ENCODE measurements at places on chromosomes 7 and 10. TPM values are rescaled to one million over a fixed set of nuclear protein-coding genes. Genes with fewer than 3 reads are reported as not detected.

DNA sequence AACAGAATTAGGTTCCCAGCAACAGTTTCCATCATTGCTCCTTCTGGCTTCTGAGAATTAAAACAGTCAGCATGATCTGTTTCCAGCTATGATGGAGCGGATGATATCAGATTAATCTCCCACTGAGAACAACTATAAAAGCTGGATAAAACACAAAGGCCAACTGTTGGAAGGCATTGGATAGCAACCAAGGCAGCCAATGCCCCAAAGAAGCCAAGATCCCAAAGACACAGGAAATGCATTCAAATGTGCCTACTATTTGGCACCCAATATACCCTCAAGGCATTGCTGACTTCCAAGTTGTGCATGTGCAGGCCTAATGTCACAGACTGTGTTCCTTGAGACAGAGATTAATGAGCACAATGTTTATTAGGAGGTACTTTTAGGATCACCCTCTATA, 259.3 kb downstream of the ARHGAP12 start:
- DNase-seq = peak; percentile 23

Gene ATE1
- total RNA-seq = 56.3 TPM

Gene ELN
- total RNA-seq = 11.0 TPM

Gene CDH23
- total RNA-seq = 3.3 TPM

Gene AMZ1
- 1.6 TPM for total RNA-seq

DNA sequence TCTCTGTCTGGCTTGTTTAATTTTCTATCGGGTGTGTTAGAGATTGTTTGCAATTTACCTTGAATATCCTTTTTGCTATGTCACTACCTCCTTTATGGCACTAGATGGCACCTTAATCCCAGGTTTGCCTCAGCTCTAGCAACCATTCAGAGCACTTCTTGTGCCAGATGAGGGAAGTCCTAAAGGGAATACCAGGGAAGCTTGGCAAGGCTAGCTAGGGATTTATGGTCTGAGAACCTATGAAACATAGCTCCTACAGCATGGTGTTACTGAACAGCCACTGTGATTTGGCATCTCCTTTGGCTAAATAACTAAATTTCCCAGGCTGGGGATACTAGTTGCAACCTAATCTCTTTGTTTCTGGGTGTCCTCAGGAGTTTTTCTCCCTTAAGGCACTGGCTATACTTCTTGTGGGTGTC, 69.0 kb upstream of the VOPP1 start:
- peak; percentile 50 for DNase-seq

Gene TMEM225B
- total RNA-seq = not detected

GRCh38 chr7:3579638-3580219, 278.7 kb downstream of the SDK1 start:
- no peak for DNase-seq

Gene NCF1
- under 0.01 TPM for total RNA-seq

DNA sequence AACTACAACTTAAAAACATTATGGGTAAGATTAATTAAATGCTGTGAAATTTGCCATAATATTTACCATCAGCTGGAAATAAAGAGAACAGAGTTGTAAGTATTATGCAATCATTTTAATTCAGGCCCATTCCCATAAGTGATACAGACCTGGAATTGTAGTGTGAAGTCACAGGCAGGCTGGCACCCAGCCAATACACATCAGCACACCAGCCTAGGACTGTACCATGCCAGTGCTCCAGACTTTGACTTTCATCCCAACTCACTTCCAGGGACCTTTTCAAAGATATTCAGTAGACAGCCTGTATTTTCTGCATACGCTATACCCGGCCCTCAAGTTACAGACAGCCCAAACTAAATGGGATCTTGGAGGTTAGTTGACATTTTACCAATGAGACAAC, 143.3 kb downstream of the TES start:
- no peak for DNase-seq

DNA sequence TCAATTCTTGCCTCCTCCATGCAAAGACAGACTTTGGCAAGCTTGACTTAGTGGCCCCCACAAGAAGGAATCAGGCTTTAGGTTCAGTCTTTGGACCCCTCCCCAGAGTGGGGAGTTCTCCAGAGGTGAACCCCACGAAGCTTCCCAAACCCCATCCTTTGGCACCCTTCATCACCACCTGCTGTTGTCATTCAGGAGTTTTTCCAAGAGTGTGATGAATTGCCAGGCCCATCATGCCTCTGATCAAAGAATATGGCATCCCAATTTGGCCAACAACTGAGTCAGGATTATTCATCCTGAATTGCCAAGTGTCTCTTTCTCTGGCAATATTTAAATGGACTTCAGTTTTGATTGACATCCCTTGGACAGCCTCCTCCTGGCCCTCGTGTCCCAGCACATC, 404.7 kb upstream of the MKI67 start:
- DNase-seq = no peak

DNA sequence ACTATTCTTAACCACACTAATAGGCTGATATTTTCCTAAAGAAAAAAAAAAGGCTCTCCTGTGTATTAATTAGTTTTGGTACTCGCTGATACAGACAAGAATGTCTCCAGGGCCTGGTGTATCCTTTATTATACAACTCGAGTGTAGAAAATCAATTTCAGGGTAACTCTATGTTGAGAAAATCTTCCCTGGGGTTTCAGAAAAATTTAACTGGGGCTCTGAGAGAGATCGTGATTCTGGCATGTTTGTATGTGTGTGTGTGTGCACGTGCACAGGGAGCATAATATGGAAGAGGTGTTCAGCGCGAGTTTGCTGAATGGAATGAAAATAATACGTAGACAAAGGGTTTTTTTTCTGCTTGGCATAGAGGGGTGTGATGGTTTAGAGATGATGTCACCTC, 496.8 kb downstream of the GPAM start:
- no peak for DNase-seq

DNA sequence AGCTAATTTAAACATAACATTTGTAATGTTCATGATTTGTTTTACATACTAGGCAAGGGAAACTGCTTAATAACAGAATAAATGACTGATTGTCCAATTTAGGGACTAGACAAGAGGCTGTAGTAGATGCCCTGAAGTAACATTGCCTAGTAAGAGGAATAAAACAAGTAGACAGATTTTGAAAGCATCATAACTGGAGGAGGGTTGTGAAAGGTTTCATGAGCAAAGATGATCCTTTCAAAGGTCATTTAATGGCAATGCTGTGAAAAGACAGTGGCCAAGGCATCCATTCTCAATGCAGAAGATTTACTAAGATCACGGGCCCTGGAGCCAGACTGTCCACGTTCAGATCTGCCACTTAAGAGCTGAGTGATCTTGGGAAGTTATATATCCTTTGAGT, 44.8 kb upstream of the HHEX start:
- DNase-seq = no peak

DNA sequence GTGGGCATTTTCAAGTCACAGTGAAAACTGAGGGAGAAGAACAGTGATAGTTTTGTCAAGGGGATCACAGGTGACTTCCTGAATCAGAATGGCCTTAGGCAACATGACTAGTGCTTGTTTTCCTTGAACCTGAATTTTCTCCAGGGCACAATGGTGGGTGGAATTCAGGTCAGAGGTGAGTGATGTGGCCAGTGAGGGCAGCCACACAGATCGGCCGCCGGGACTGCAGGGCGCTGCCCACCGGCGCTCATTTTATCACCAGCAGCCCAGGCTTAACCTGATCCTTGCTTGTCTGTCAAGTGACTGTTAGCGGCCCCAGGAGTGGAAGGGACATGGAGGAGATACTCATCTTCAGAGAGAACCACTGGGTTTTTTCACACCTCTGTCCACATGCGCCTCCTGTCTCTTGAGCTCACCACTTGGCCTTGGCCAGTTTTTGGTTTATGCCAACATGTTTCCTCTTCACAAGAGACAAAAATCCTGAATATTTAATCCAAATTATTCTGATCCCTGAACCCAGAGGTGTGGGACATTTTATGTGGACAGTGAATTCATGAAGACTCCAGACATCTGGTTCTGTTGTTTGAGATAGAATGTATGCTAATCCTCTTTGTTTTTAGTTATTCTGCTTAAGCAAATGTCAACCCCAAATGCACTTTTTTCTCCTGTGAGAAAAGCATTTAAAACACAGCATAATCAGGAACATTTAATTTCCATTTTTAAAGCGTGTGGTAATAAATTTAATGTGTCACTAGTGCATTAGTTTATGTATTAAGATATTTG, 108.7 kb downstream of the DOCK1 start:
- DNase-seq = no peak

DNA sequence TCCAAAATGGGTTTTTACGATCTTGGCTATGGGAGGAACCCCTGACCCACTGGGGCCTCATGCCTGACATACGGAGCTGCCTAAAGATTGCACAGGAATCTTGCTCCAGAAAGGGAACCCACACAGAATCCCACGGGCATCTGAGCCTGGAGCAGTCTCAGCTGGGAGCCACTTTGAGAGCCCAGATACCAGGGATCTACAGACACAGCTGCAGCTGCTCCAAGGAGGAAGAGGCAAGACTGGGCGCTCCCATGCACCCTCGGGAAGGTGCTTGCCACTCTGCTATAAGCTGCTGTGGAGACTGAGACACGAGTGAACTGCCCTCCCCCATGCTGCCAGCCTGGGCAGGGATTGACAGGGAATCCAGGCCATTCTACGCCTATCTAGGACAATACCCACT, 202.5 kb downstream of the REEP3 start:
- DNase-seq = no peak

Gene TCAF2
- under 0.01 TPM for total RNA-seq

GRCh38 chr7:48011323-48011722, 17.6 kb downstream of the SUN3 start:
- DNase-seq = no peak

Gene ZWINT
- 5.7 TPM for total RNA-seq

DNA sequence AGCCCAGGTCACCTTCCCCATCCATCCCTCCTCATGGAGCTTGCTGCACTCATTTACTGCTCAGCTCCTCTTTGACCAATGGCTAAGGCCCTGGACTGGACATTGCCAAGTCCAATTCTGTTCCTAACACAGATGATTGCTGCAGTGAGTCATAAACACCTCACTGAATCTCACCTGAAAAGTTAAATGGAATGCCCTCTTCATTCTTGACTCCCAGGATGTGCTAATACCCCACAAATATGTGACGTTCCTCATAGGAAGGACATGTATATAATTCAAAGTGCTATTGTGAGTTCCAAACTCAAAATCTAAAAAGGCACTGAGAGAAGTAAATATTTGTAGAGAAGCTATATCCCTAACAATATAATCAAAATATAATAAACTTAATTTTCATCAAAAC, 73.5 kb upstream of the DLX6 start:
- no peak for DNase-seq

DNA sequence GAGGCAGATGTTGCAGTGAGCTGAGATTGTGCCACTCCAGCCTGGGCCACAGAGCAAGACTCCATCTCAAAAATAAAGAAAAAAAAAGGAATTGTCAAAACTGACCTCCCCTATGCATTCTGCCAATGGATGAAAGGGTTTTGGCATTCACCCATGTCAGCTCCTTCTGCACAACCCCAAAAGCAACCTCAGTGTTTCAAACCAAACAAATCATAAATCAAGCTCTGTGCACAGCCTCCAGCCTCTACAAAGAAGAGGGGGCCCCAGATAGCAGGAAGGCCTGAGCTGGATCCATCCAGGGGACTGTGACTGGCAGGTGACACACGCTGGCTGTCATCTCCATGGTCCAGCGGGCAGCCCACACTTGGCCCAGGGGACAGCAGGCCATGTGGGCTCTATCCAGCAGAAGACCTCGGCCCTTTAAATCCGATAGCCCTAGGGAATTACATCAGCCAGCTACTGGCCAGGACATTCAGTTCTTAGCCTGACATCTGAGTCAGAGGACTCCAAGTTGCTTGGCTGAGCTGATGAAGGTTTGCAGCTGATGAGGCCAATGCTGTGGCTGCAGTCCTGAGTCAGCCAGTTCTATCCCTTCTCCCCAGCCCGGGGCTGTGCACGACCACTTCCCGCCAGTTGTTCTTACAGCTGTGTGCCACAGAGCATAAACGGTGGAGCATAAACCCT, 52.0 kb upstream of the FIGNL1 start:
- DNase-seq = no peak

Gene ATRNL1
- total RNA-seq = 909 TPM

Gene CTTNBP2
- total RNA-seq = 34.2 TPM

- DNase-seq = peak; percentile 29
Observed at GRCh38 chr10:43197834-43198681, 59.8 kb downstream of the CSGALNACT2 start.

DNA sequence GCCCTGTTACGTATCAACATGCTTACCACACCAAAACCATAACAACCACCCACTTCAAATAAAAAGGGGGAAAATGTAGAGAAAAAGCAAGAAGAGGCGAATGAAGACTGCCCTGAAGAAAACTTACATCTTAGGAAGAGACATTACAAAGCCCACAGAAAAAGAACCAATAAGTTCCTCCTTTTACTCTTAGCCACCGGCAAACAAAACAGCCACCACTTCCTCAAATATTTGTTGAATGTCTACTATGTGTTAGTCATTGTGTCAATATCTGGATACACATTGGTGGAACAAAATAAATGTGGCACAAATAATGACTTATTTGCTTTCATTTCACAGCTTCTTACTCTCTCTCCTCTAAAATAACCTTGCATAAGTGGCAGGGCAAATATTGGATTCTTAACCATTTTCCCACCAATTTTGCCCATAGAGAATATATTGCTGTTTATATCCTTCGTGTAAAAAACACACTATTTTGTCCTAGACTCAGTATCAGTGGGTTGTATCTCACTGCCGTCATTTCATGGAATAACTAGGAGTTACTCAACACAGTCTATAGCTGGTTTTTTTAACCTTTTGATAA, 106.8 kb downstream of the ANK3 start:
- DNase-seq = no peak

Gene ASNS
- total RNA-seq = 44.0 TPM

Measured in frontal cortex (tissue), 4 donors.